ENCODE measurements at places on chromosomes 12 and 14. TPM values are rescaled to one million over a fixed set of nuclear protein-coding genes. Genes with fewer than 3 reads are reported as not detected.

Gene CCDC196
- not detected for total RNA-seq

GRCh38 chr12:57343703-57344378, 87.0 kb downstream of the R3HDM2 start:
- no peak overlapping the region for H3K27ac ChIP-seq
- peaks cover 25% of the 10 kb centered on the region for H3K4me1 ChIP-seq
- peaks cover 9% of the 10 kb centered on the region for H3K36me3 ChIP-seq
- no peak for DNase-seq
- H3K4me3 ChIP-seq, result no peak overlapping the region

DNA sequence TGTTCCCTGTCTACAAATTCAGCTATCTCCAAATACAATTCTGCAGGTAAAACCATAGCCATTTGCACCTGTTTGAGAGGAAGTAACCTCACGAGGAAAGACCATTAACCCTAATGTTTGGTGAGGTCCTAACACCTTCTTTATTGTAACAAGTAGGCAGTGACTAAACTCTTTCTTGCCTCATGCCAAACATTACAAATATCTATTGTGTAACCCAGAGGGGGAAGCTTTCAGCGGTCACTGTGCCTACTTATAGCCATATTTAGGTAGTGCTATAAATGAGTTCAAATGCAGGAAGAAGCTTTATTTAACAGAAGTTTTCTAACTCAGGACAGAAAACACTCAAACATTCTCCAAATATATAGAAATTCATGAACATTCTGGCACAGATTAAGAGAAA, 252.7 kb downstream of the LRFN5 start:
- no peaks in the 10 kb centered on the region for H3K27me3 ChIP-seq
- H3K27ac ChIP-seq, result no peak overlapping the region
- H3K4me3 ChIP-seq, result no peak overlapping the region
- 0 out of 2 replicates have a peak, but pooled peaks cover 2% of the 10 kb centered on the region for H3K4me1 ChIP-seq

DNA sequence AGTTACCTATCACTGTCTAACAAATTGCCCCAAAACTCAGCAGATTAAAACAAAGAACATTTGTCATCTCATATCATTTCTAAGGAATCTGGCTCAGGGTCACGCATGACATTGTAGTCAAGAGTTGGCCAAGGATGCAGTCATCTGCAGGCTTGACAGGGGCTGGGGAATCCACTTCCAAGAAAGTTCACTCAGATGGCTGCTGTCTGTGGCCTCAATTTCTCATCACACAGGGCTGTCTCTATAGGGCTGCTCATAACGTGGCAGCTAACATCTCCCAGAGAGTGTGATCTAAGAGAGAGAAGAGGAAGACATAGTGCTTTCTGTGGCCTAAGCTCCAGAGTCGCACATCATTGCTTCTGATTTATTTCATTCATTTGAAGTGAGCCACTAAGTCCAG, 17.0 kb upstream of the IL22 start:
- no peaks in the 10 kb centered on the region for H3K36me3 ChIP-seq
- no peaks in the 10 kb centered on the region for H3K4me1 ChIP-seq
- no peak overlapping the region for H3K4me3 ChIP-seq
- no peak for DNase-seq
- no peaks in the 10 kb centered on the region for H3K27me3 ChIP-seq

- no peak overlapping the region for H3K4me3 ChIP-seq
- H3K27me3 ChIP-seq, result peaks cover 28% of the 10 kb centered on the region
- no peak overlapping the region for H3K27ac ChIP-seq
- no peak for DNase-seq
These were observed 124.8 kb upstream of the WSCD2 start for GRCh38 chr12:108004319-108004718.

GRCh38 chr14:91270188-91270587, 25.7 kb upstream of the GPR68 start:
- H3K4me3 ChIP-seq, result no peak overlapping the region
- H3K27ac ChIP-seq, result no peak overlapping the region
- DNase-seq, result no peak
- H3K36me3 ChIP-seq, result peaks cover 5% of the 10 kb centered on the region
- H3K27me3 ChIP-seq, result peaks cover 9% of the 10 kb centered on the region
- H3K4me1 ChIP-seq, result no peaks in the 10 kb centered on the region

All from WTC11 (cell line).